NCI-H69 (cell line): ENCODE measurements at places on chromosomes 16 and 17.

- no peak for DNase-seq
Measured at GRCh38 chr16:11049396-11050059, 105.2 kb downstream of the CLEC16A start.

DNA sequence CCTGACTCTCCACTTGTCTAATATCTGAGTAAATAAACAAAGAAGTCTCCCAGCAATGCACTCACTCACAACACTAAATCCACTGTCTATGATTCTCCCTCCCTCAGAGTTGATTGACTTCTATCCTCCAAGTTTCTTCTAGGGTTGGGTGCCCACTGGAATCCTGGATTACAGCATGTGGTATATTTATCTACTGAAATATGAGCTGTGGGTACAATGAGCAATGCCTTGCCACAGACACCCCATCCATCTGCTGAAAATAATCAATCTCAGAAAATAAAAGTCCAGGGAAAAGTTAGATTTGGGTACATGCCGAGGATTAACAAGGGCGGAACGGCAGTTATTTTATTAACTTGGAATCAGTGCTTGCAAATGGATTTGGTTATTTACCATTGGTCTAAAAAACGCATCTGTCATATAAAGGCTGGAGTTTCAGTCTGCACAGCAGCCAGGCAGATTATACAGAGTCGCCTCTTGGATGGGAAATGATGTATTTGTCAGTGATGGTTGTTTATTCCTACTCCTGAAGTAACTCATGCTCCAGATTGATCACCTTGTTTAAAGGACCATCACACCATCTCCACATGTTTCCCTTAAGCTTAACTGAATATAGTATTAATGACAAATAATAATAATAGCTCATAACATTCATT, 193.9 kb upstream of the SOX9 start:
- DNase-seq: peak; percentile 29

GRCh38 chr16:74583926-74584666, 22.8 kb downstream of the GLG1 start:
- DNase-seq: no peak

GRCh38 chr16:76639685-76640289, 362.6 kb downstream of the CNTNAP4 start:
- peak; percentile 33 for DNase-seq

DNA sequence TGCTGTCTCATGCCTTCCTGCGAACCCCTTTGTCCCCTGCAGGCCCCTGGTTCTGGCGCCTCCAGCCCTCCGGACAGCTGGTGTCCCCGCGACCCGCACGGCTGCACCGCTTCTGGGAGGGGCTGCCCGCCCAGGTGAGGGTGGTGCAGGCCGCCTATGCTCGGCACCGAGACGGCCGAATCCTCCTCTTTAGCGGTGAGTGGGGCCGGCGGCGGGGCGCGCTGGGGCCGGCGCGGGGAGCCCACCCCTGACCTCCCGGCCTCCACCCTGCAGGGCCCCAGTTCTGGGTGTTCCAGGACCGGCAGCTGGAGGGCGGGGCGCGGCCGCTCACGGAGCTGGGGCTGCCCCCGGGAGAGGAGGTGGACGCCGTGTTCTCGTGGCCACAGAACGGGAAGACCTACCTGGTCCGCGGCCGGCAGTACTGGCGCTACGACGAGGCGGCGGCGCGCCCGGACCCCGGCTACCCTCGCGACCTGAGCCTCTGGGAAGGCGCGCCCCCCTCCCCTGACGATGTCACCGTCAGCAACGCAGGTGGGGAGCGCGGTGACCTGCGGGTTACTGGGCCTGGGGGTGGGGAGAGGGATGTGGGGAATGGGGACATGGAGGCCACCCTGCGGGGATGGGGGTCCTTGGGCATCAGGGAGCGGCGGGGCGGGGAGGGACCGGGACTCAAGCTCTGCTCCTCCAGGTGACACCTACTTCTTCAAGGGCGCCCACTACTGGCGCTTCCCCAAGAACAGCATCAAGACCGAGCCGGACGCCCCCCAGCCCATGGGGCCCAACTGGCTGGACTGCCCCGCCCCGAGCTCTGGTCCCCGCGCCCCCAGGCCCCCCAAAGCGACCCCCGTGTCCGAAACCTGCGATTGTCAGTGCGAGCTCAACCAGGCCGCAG, 7.1 kb upstream of the IL32 start:
- DNase-seq: peak; percentile 69

DNA sequence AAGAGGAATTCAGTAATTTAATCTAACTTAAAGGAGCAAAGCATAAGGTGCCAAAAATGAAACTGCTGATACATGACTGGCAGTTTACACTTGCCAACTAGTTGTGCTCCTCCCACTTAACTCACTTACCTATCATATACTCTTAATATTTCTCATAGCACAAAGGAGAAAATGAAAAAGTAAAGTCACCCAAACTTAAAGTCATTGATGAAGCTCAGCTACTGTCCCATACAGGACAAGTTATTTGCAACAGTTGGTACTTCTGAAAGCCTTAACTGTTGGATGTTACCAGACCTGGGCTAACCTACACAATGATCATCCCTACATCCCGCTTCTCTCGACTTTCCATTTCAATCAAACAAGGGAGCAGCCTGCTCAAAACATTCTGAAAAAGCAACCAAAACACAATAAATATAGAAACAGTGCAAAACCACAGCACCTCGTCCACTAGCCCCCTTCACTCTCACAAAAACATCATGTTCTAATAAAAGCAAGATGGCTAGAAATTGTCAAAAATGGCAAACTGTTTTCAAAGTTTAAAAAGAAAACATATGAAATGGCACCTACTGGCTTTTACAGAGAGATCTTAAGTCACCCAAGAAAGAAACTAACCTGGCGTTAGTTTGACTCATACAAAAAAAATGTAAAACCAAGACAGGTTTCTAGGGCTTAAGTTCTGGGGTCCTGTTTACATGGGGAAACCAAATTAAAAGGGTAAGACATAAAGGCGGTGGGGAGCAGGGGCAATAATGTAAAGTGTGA, 868 bp downstream of the MED13 start:
- DNase-seq: peak; percentile 38

DNA sequence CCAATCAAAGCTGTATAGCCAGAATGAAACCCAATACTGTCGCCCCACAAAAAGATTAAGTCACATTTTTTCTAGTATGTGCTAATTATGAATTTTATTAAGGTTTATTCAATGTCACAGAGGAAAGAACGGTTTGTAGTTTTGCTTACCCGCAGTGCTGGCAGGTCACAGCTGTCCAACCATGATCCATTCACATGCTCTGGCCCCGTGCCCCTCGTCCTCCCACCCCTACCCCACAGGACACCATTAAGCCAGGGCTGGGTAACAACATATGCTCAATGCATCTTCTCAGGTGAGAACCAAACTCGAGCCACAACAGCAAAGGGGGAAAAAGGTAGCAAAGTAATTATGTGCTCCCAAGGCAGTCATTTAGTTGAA, 589 bp upstream of the FBF1 start:
- DNase-seq: peak; percentile 46

- DNase-seq: peak; percentile 64
Measured at GRCh38 chr17:41773190-41773588, 13.3 kb downstream of the JUP start.

DNA sequence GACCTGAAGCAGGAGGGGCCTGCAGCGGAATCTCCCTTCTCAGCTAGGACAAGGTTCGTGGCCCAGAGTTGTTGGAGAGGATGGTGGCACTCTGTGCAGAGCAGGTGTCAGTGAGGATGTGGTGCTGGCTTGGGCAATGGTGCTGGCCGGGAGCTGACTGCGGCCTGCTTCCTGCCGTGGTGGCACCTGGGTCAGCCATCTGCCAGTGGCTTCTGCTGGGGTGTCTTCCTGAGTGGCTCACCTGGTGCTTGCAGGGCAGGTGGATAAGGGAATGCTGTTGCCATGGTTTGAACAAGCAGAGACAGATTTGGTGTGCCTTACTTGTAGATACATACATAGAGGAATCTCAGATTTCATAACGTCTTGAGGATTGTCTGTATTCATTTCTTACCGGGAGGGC, 69.6 kb downstream of the SEC14L1 start:
- no peak for DNase-seq

GRCh38 chr17:50258647-50259476, 15.4 kb upstream of the TMEM92 start:
- DNase-seq: no peak

DNA sequence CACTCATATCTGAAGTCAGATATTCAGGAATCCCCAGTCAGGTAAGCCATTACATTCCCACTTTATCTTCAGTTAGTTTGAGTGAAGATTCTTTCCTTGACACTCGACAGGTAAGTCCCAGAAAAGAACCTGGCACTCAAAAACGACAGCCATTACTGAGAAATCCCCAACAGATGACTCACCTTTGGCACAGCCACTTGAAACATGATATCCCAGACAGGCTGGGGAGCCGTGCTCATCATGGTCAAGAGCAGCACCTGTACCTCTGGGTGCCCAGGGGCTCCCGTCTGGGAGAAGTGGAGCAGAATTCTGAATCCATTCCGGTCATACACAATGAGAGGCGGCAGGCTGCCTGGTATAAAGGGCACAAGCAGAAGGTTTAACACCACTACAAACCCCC, 16.8 kb upstream of the COG7 start:
- DNase-seq: peak; percentile 41

DNA sequence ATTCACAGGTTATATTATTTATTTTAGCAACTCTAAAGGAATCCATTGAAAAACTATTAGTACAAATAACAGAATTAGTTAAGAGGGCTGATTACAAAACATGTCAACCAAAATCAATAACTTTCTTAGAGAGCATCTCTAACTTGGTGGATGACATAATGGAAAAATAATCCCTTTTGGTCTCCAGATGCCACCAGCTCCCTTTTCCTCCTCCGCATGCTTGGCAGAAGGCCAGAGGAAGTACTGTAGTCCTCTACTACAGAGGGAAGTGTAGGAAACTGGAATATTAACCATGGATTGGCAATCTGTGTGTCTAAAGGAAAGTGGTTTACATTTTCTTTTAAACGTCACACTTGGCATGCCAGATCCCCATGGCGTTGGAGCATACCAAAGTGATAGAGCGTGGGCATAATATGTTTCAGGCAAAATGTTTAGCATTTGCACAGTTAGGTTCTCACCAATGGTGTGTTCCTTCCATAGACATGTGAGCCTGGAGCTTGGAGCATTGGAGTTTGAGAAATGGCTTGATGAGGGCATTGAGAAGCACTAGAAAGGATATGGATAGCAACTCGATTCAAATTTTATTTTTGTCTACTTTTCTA, 106.3 kb downstream of the PRKCB start:
- DNase-seq: peak; percentile 85

GRCh38 chr16:79698341-79698753, 97.8 kb upstream of the MAF start:
- DNase-seq: no peak

DNA sequence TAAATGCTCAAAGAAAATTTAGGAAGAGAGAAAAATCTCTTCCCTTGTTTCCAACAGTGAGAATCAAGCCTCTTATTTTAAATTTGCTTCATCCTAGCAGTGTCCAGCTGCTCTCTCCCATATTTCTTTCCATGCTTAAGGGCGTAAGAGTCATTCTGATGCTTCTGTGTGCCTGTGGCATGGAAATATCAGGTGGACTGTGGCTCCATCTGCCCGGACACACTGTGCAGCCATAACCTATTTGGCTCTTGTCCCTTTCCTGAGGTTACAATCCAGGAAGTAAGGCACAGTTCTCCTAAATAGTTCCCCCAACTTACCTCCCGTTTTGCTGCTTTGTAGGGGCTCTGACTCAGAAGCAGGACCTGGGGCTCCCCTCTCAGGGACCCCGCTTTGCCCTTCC, 6.3 kb upstream of the KRT222 start:
- no peak for DNase-seq

GRCh38 chr17:42378959-42379594, 9.2 kb downstream of the STAT3 start:
- peak; percentile 73 for DNase-seq

DNA sequence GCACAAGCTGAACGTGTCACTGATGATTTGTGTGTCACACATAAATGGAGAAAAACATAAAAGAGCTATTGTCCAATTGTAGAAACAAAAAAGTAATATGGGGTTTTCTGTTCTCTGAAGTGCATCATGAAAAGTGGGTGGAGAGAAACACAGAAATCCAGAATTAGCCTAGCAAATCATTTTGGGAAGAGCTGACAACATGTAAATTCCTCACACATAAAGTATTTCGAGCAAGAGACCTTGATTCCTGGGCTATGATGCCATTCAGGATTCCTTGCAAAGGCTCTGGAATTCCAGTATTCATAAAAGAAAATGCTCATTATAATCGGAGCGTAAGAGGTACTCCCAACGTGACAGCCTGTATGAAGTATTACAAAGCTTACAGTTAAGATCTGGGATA, 1.1 kb downstream of the DCUN1D3 start:
- no peak for DNase-seq

GRCh38 chr17:2975469-2975958, 87.9 kb downstream of the OR1D5 start:
- peak; percentile 89 for DNase-seq

DNA sequence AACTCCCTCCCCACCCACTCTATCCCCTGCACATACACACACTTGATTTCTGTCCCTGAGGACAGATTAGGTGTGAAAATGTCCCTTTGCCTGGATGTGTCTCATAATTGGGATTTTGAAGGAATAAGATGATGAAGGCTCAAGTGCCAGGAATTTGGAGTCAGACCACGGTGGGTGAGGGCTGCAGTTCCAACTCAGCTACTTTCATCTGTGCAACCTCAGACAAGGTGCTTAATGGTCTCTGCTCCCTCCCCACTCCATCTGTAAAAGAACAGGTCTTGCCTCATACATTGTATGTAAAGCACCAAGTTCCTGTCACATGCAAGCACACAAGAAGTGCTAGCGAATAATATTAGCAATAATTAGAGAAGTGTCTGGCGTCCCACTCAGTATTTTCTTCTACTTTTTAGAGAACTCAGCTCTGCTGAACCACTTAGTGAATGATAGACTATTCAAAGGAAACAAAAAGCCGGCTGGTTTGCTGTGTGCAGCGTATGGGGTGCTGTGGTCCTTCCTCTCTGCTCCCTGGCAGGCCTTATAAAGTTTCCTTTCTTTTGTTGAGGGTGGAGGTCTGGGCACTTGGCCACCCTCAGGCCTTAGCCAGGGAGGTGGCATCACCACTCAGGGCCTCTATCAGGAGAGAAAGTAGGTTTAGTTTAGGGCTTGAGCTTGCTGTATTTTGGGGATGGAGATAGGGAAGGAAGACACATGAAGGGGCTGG, 6.4 kb downstream of the TBX4 start:
- no peak for DNase-seq
